ENCODE measurements at places on chromosomes 7 and 10.

GRCh38 chr10:48931188-48931587, 8.5 kb downstream of the LRRC18 start:
- no peak for DNase-seq

GRCh38 chr7:44219371-44220045, 18.7 kb downstream of the YKT6 start:
- no peak for DNase-seq

GRCh38 chr10:31867646-31868045, 61.0 kb downstream of the ARHGAP12 start:
- no peak for DNase-seq

DNA sequence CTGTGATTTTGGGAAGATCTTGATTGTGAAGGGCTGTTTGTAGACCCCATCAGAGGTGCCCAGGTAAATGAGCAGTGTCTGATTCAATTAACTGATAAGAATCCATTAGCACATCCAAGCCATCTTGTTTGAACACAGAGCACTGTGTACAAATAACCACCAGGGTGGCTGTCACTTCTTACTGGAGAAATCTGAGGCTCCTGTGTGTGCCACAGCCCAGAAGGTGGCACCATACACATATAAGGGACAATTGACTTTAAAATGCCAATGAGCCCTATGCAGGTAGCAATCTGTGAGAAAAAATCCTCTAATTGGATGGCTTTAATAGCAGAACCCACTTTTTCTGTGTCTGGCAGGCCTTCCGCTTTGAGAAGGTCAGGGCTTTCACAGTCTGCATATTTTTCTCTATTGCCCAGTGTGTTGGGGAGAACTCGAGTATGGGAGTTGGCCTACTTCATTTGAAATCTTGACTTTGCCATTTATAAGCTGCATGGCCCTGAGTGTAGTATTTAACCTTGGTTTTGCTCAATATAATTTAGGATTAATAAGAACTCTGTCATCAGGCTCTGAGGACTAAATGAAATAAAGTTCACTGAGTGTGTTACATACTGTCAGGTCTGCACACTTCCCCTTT, 517.4 kb downstream of the CCSER2 start:
- no peak for DNase-seq

GRCh38 chr7:4010923-4011656, 671.0 kb upstream of the FOXK1 start:
- no peak for DNase-seq

- no peak for DNase-seq
Observed at GRCh38 chr10:98485959-98486358, 39.2 kb upstream of the HPS1 start.

DNA sequence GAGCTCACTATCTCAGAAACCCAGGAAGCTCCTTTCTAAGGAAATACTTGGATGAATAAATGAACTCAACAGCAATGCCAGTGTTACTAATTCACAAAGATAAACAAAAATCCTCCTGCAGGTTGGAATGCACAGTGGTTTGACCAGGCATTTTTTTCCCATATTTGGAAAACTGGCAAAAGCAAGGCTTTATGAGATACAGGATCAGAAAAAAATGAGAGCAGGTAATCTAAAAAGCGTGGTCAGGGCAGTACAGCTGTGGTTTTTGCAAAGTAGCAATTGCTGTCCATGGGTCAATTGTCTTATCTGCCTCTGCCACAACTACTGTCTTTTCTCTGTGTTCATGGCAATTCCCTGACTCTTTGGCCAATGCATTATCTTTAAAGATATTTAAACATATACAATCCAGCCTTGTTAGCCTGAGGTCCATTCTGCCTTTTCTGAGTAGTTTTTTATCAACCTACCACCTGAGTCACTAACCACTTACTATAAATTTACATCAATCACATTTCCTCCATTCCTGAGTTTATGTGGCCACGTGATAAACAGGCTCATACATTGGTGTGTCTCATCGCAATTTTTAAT, 564.5 kb upstream of the IGFBP3 start:
- DNase-seq = no peak

DNA sequence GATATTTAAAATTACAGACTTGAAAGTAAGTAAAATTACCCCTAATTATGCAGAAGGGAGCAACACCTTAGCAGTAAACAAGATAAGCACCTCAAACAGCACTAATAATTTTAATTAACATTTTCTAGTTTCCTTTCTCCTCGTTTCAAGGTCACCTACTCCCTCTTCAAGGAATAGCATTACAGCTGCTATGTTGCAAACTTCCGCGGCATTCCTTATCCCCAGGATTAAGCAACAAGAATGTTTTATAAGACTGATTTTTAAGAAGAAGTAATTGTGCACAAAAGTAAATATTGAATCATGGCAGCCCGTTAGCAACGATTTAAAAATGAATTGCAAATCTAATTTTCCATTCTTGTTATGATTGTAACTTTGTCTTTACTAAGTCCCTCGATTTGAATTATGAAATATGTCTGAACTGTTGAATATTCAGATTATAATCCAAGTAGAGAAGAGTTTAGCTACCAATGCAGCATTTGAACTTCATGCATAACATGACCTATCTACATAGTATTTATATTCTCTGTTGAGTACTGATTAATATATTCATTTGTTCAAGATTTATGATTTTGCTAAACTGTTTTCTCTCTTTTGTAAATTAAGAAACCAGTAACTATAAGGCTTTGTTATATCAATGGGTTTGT, 593.5 kb upstream of the MGMT start:
- DNase-seq = no peak

DNA sequence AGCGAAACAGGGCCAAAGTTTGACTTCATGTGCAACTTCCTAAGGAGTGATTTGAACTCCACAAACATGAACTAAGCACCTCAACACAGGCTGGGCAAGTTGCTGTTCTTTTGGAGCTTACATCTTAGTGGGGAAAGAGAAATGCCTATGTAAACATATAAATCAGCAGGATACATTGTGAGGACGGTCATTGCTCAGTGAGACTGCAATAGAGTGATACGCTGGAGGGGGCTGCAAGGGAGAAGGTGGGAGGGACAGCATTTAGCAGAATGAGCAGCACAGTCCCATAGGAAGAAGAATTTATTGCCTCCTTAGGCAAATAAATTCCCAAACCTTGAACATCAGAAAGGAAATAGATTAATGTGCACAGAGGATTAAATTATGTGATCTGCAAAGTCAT, 90.0 kb downstream of the EGFR start:
- no peak for DNase-seq

GRCh38 chr10:131802996-131803395, 97.8 kb upstream of the PPP2R2D start:
- no peak for DNase-seq

- no peak for DNase-seq
Observed at GRCh38 chr10:38043516-38043915, 33.0 kb downstream of the ZNF33A start.

DNA sequence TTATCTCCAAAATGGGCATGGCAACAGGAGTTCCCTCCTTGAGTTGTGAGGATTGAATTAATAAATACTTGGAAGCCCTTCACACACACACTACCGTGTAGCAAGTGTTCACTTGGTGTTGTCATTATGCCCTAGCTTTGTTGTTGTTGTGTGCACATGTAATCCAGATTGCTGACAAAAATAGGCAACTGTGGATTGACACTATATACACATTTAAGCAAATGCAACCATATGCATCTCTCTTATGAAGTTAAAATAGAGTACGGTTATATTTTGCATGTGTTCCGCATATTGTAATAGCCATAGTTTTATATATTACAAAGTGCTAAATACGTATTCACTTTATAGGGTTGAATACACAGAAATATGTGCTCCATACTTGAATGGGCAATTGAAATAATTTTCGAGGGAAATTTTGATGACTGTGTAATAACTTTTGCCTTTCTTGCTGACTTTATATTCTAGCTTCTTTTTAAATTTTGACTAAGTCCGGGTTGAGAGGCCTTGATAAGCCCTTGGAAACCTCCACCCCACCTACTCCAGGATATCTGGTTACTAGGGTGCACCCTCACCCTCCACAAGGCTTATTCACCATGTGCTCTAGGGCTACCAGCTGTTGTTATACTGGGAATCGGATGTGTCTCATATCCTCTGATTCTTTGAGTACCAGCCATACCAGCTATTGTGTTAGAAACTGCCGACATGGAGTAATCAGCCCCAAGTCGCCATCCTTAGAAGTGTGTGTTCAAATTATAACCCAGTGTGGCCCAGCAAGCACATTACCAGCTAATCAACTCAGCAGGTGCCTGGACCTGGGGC, 265.0 kb downstream of the CAMK1D start:
- DNase-seq = no peak

DNA sequence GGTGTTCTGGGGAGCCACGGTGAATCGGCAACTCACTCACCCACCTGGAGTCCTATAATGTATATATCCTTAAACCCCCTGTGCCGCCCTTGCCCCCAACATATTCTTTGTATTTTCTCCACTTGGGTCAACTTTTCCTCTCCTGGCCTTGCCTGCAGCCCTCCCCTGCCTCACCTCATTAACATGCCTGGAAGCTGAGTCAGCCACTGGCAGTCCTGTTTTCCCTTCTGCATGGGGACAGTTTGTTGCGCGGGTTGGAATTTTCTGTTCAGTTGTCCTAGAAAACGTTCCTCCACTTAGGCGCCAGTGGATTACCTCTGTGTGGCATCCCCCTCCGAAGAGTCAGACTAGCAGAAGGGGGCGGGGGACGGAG, 97.4 kb downstream of the C10orf105 start:
- no peak for DNase-seq

DNA sequence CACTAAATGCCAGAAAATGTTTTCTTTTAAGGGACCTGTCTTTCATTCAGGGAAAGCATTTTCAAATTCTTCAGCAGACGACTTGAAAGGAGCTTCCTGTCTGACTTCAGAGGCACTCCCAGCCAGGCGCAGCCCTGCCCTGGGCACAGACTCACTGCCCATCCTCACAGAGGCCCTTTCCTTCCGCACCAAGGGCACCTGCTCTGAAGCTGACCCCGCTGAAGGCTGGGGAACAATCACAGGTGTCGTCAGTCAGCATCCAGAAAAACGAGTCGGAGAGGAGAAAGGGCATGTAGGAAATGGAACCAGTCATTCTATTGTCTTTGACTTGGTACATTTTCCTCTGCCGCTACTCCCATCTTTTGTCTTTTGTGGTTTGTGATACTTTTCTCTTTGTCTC, 125.3 kb upstream of the PARD3 start:
- no peak for DNase-seq

DNA sequence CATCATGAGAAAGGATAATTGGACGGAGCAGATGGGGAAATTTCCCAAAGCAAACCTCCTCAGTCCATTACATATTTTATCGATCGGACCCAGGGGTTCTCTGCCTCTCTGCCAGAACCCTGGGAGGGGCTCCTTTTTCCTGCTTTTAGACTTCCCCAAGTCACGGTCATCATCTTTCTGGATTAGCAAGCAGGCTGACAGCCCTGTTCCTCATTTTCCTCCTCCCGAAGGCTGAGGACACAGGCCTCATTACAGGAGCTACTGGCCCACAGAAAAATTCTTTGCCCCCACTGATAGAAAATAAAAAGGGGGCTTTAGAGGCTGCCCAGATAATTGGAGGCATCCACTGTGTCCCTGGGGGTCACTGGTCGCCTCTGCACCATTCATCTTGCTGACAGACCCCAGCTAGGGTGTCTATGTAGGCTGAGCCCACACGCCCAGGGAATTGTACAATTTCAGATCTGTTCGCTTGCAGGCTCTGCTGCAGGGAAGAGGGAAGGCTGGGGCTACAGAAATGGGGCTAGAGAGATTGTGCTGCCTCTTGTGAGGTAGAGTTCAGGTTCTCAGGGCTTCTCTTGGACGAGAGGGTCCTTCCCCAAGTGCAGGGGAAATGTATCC, 125.7 kb upstream of the SDK1 start:
- DNase-seq = no peak

DNA sequence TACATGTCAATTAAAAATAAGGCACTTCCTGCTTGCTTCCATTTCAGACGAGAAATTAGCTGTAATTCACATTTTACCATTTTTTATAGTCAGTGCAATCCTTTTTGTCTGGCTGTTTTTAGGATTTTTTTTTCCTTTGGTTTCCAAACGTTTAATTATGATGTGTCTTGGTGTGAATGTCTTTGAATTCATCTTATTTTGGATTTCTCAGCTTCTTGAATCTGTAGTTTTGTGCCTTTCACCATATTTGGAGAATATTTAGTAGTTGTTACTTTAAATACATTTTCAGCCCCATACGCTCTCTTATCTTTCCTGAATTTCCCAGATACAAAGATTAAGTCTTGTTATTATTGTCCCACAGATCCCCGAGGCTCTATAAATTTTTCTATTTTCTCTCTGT, 2.4 kb upstream of the SCART1 start:
- DNase-seq = no peak

DNA sequence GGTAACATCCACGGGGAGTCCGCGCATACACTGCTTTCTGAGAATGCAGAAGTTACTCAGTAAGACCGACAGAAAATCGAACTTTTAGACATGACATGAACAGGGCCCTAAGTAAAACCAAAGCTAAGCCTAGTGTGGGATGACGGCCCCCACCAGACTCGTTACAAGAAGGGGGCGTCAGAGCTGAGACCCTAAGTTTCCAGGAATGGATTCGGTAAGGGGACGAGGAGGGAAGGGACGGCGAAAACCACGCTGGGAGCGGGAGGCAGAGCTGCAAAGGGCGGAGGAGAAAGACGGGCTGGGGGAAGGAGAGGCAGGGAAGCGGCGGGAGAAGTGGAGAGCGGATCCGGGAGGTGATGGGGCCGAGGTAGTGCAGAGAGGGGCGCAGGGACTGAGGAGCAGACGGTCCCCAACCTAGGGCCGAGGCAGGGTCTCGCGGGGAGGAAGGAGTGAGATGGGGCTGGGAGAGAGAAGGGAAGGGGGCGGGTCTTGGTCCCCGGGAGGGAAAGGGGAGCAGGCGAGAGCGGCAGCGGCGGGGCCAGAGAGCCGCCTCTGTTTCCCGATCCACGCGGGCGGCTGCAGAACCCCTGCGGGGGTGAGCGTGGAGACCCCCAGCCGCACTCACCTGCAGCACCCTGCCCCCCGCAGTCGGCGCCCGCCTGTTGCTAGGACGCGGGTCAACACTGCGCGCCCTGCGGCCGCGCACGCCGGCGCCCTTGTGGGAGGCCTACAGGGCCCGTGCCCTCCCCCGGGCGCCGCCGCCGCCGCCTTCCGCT, 513 bp downstream of the ODAD2 start:
- DNase-seq = no peak

- DNase-seq = no peak
Observed at GRCh38 chr7:13945670-13946069, 43.8 kb downstream of the ETV1 start.

DNA sequence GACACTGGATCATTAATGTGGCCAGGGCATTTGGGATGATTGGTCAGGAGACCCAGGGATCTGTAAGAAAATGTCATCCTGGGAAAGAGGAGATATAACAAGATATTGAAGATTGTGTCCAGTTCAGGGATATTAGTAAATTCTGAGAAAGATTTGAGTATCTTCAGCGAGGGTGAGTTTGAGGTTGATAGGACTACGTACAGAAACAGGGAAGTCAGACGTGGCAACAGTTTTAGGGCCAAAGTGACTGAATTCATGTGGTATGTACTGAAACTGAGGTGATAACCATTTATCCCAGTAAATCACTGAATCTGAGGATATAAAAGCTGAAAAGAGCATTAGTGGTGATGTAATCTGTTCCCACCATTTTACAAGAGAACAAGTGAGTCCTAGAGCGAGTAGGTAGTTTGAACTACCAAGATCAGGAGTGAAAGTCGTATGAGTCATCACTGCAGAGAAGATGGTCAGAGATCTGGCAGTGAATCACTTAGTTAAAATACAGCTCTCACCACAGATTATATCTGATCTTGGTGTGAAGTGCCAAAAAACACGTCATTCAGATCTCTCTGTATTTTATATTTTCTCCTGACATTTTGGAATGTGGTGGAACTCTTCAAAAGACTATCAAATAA, 220.5 kb downstream of the CDK14 start:
- DNase-seq = no peak

- DNase-seq = no peak
Observed at GRCh38 chr7:158133515-158134271, 453.9 kb downstream of the PTPRN2 start.
